ENCODE measurements at places on chromosomes 5 and 9. TPM values are rescaled to one million over a fixed set of nuclear protein-coding genes. Genes with fewer than 3 reads are reported as not detected.

Gene GIN1
- total RNA-seq: 7.1 TPM

Gene PCYOX1L
- total RNA-seq: 31.3 TPM

Gene IL17B
- total RNA-seq: not detected

Gene DMRT2
- total RNA-seq: 1.3 TPM

Gene CCNI2
- 62.0 TPM for total RNA-seq

Gene DBH
- not detected for total RNA-seq

Gene LVRN
- 0.07 TPM for total RNA-seq

Gene SPINK4
- total RNA-seq: not detected

Gene SLC25A2
- 0.56 TPM for total RNA-seq

Gene SH3TC2
- not detected for total RNA-seq

Gene GMCL2
- not detected for total RNA-seq

Gene FOXD4L6
- total RNA-seq: not detected

Gene HEMGN
- 0.42 TPM for total RNA-seq

Gene DBN1
- 6.0 TPM for total RNA-seq

Gene SLC6A7
- total RNA-seq: not detected

Gene TAF7
- 61.0 TPM for total RNA-seq

Gene PRELID2
- 2.0 TPM for total RNA-seq

Gene CCNJL
- not detected for total RNA-seq

Gene CDKN2A
- total RNA-seq: 22.9 TPM
